ENCODE measurements at places on chromosomes 16 and 17. TPM values are rescaled to one million over a fixed set of nuclear protein-coding genes. Genes with fewer than 3 reads are reported as not detected.

DNA sequence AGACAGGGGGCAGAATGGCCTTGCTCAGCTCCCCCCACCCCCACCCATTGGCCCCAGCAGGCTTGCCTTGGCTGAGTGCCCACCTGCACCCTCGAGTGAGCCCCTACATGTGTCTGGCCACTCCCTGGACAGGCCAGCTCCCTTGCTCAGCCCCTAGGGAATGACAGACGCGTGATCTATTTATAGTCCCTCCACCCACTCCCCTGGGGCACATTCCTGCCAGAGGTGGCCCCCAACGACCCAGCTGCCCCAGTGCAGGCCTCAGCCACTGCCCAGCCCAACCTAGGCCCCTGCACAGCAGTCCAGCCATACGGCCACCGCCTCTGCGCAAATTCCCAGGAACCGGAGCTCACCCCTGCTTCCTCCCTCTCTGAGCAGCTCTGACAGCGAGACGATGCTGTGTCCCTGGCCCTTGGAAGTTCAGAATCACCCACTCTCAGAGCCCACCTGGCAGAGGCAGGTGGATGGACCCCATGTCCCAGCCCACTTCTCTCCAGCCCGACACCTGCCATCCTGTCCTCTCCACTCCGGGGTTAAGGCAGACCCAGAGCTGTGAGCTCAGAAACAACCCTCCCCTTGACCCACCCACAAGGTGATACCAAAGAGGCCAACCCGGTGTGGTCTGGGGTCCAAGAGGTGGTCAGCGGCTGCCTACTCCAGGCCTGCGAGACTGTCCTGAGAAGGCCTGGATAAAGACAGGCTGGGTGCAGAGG lies 11.5 kb upstream of the P2RX1 start:
- no peak for DNase-seq

DNA sequence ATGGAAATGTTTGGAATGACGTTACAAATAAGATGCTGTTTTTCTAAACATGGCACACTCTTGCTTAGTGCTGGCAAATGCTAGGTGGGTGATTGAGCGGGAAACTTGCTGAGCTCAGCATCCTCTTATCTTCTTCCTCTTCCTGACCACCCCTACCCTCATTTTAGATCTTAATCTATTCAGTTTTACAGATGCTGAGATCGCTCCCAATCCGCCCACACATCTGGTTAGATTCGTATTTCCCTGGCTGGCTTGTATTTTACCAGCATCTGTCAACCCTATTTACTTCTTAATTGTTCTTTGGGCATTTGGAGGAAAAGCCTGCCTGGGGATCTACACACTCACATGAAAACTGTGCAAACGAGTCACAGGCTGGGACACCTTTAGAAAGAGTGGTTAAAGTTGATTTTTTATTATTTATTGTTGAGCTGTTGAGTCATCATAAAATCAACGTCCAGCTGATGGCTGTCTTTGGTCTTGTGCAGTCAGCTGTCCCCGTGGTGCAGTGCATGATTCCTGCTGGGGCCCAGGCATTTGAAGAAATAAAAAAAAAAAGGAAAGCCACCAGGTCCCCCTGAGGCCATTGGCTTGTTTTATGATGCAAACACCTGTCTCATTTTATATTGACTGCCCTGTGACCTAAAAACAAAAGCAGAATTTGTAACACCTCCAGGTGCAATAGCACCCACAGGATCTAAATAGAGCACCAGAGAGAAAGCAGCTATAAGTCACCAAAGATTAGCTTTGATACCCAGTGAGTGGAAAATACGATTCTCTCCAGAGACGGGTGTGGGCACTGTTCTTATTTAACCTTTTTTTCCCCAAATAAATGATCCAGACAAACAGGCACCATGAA lies 258.6 kb downstream of the HS3ST3B1 start:
- DNase-seq, result no peak

FBXW10 gene
- 0.07 TPM for total RNA-seq

DNA sequence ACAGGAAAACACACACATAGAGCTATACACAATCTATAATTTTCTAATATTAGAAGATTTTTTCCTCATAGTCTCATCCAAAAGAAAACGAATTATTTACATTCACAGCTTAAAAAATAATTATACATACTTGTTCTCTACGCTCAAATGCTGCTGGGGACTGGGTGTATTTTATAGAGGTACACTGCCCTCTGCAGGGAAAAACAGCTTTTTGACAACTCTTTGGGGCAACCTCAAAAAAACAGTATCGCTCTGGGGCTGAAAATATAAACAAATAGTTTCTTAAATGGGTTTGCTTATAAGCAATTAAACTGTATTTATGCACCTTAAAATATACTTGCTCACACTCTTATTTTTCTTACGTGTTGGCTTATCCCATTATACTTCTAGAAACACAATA lies 261.8 kb upstream of the PSMD7 start:
- peak; percentile 76 for DNase-seq

GRCh38 chr17:34728771-34729310 lies 149.5 kb downstream of the TMEM132E start:
- peak; percentile 58 for DNase-seq

WNK4 gene
- total RNA-seq, result 0.54 TPM

NUP85 gene
- 59.4 TPM for total RNA-seq

GRCh38 chr16:48014349-48015135 lies 141.3 kb downstream of the ABCC12 start:
- DNase-seq, result peak; percentile 43

DNA sequence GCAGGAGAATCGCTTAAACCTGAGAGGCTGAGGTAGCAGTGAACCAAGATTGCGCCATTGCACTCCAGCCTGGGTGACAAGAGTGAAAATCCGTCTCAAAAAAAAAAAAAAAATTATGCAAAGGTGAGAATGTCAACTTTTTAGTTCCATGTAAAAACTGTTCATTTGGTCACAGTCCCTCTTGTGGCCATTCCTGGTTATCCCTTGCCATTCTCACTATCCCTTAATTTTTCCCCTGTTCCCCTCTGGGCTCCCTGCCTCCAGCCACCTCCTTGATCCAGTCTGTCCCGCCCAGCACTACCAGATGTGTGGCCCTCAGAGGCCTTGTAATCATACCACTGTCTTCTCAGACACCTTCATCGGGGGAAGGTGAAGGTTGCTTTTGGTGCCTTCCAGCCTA lies 23.4 kb downstream of the DCAF7 start:
- DNase-seq, result peak; percentile 64

DNA sequence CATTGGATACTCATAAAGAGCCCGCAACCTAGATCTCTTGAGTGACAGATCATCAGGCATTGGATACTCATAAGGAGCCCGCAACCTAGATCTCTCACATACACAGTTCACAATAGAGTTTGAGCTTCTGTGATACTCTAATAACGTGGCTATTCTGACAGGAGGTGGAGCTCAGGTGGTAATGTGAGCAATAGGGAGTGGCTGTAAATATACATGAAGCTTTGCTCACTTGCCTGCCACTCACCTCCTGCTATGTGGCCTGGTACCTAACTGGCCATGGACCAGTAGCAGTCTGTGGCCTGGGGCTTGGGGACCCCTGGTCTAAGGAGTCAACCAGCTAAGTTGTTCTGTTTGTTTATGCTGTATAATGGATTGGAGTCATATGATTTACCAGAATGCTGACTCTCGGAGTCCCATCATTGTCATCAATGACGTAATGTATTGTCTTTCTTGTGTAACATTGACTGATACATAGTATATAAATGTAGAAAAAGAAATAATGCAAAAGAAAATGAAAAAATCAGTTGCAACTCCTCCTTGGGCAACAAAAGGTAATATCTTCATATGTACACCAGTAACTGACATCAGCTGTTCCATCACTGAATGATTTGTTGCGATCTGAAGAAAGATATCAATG lies 17.5 kb downstream of the ABCA9 start:
- DNase-seq, result no peak

DNA sequence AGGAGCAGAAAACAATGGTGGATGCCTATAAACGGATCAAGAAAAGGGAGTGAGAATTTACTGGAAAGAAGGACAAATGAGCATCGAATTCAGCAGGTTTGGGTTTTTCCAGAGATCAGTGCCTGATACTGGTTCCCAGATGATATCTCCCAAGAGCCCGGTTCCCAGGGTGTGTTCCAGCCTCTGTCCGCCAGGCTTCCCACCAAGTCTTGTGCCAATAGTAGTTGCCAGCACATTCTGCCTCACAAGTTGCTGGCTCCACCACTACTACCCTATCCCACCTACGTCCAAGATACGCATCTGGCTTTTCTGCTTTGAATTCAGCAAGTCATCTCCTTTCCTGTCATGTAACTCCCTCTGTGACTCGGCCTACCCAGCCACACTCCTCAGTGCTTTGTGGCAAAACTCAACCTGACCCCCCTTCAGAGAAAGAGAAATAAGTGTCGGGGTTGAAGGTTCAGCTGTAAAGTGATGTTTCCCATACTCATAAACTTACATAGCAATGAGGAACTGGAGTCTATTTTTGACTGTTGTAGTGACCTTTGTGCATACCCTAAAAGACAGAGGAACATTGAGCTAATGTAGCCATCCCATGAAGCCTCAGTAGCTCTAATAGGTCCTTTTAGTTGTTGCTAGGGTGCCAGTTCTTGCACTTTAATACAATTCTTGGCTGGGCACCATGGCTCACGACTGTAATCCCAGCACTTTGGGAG lies 277.0 kb downstream of the IRX3 start:
- DNase-seq, result no peak

DNA sequence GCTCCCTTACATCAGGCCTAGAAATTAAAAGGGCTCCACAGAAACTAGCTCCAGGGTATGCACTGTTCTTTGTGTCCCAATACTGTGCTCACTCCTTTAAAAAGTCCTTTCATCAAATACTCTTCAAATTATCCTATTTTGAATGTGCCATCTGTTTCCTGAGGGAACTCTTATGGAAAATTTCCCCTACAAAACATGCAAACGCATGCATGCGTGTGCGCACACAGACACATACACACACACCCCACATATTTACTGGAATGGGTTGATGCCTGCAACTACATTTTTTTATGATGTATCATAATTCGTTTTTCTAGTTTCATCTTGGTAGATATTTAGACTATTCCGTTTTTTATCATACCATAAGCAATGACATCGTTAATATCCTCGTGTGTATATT lies 351.2 kb upstream of the KIF2B start:
- DNase-seq, result no peak

GRCh38 chr16:28104404-28104803 lies 40.9 kb upstream of the GSG1L start:
- no peak for DNase-seq

TBKBP1 gene
- 10.6 TPM for total RNA-seq

DNA sequence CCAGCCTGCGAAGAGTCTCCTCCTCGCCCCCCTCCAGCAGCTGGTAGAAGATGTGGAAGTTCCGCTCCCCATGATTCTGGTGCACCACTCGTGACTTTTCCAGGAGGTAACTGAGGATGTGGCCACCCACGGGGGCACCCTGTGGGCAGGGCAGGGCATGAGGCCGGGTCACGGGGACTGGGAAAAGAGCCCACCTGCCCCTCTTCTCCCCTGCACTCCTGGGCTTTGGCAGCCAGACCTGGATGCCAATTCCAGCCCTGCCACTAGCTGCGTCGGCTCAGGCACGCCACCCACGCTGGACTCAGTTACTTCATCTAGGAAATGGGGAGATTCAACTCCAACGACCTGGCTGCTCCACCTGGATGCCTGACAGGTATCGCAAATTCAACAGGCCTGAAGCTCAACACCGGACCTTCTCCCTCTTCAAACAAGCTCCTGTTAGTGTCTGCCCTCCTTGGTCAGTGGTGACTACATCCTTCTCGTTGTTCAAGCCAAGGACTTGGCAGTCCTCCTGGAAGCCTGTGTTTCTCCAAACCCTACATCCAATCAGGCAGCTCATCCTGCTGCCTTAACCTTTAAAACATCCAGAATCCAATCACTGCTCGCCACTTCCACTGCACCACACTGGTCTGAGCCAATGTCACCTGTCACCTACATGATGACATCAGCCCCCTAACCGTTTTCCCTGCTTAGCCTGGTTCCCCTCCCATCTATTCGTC lies 11.6 kb downstream of the MYO1C start:
- DNase-seq, result no peak

- DNase-seq, result peak; percentile 12
Observed at GRCh38 chr17:13813347-13814240, 211.9 kb upstream of the HS3ST3A1 start.

DNA sequence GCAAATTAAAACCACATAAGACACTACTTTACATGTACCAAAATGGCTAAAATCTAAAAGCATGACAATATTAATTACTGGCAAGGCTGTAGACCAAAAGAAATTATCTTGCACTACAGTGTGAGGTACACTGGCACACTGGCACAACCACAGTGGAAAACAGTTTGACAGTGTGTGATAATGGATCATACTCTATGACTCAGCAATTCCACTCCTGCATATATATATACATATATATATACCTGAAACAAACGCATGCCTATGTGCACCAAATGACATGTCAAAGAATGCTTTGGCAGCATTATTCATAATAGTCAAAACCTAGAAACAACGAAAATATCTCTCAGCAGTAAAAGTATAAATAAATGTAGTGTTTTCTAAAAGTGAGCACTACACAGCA lies 4.6 kb upstream of the DYNLRB2 start:
- DNase-seq, result no peak

GRCh38 chr17:56751145-56751738 lies 82.5 kb downstream of the C17orf67 start:
- DNase-seq, result peak; percentile 5

All from GM23338 (cell line).